ENCODE measurements at places on chromosomes 3 and 15.

- no peak for DNase-seq
Measured at GRCh38 chr3:170531657-170532335, 54.1 kb downstream of the SLC7A14 start.

- no peak for DNase-seq
Measured at GRCh38 chr3:12893247-12893646, 51.9 kb upstream of the RPL32 start.

GRCh38 chr3:69776920-69777581, 37.8 kb downstream of the MITF start:
- DNase-seq, result no peak

- no peak for DNase-seq
Measured at GRCh38 chr3:37924453-37924852, 62.8 kb downstream of the CTDSPL start.

DNA sequence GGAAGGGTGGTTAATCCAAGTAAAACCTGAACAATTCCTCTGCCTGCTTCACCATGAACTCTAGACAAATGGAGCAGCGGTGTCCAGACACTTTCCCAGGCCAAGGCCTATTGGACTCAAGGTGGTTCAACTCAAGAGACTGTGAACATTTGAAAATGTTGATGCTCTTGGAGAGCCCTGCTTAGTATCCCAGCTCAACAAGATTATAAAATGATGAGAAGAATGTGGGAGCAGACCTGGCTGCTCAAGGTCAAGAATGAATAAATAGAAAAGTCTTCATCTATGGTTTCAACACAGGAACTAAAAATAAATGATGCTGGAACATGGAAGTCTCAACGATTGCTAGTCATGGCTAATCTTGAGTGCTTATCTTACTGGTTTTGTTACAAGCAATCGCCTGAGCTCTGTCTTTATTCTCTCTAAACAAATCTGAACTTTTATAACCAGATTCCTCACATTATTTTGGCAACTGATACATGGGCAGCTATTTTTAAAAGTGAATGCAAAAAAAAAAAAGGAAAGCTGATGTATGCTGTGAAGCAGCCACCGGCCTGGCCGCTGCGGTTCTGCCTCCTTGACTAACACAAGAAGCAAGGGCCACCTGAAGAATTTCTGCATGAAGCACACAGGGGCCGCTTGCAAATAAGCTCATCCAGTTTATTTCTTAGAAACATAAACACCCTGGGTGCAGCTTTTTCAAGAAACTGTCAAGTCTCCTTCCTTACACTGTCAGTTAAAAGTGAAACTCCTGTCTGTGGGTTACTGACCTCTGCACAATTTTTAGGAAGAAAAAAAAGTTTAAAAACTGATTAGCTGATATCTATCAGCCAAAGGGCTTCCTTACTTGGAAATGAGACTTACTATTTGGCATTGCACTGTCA, 120.1 kb upstream of the ARHGEF3 start:
- no peak for DNase-seq

DNA sequence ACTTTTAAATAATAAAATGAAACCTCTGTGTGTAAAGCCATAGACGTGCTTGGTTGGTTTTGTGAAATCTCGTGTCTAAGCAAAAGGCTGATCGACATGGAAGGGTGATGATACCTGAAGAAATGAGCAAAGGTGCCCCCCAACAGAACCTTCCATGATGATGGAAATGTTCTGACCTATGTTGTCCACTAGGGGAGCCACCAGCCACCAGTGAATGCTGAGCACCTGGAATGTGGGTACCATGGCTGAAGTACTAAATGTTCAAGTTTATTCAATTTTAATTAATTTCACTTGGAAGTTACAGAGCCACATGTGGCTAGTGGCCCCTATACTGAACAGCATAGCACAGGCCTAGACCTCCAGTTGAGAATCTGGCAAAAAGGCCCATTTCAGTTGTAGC, 158.8 kb downstream of the POLR2M start:
- DNase-seq, result no peak

Measured in fibroblast of skin of left biceps (primary cell).